ENCODE measurements at places on chromosomes 7 and 10.

DNA sequence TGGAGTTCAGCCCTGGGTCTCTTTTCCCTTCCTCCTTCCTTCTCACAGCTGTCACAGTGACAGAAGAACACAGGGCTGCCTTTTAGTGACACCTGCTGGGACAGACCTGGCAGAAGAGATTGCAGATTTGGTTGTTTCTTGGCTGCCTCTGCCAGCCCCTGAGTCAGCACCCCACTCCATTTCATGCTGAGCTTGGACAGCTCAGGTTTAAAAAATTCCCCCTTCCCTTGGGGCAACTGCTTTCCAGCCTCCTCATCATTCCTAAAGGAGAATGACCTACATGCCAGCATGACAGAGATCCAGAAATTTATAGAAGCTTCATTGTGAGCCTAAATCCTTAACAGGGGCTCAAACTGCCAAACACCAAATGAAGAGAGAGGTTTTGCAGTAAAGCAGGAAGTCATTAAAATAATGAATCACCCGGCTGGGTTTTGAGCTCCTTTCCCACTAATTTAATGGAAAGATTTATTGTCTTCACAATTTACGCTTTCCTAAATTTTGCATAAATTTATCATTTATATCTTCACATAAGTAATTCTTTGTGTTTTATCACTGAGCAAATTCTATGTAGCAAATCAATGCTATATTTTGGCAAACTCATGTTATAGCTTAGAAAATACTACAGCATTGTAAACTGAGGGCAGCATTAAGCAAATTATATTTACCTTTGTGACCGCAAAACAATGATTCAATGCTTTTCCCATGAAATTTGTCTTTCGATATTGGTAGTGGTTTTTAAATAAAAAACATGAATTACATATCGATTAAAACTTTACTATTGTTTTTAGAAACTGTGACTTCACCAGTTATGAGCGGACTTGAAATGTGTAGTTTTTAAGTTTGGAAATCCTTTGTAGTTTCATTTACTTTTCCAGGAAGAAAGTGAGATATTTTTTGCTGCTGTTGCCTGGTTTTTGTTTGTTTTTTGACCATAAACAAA, 399.5 kb upstream of the ANKRD30A start:
- peak; percentile 85 for DNase-seq

DNA sequence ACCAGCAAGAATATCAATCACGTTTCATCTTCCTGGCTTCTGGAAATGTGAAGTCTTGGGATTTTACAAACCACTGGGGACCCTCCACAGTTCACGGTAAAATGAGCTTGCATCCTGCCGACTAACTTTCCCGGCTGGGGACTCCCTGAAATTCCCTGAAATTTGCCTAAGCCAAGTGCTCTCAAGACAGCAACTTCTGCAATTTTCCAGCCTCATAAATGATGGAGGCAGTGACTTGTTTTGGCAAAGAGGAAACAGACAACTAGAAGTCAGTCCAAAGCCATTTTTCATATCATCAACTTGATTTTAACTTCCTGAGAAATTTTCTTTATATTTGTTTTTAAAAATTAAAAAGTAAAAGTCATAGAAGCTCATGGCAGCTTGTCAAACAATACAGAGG, 212.3 kb downstream of the FANK1 start:
- DNase-seq = no peak

DNA sequence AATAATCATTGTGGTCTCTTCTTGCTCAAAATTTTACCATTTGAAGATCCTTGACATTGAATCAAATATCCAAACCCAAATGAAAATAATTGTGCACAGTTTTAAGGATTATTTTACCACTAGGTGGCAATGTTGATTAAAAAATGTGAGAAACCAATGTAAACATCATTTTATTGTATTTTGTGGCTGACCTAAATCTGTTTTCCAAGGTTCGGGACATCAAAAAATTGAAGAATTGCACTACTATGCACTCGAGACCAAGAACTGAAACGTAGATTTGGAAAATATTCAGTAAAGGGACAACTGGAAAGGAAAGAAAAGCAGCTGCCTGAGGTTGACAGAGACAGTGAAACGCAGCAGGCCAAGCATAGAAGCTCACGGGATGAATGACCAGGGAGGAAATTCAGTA, 259.3 kb downstream of the SNX13 start:
- no peak for DNase-seq

DNA sequence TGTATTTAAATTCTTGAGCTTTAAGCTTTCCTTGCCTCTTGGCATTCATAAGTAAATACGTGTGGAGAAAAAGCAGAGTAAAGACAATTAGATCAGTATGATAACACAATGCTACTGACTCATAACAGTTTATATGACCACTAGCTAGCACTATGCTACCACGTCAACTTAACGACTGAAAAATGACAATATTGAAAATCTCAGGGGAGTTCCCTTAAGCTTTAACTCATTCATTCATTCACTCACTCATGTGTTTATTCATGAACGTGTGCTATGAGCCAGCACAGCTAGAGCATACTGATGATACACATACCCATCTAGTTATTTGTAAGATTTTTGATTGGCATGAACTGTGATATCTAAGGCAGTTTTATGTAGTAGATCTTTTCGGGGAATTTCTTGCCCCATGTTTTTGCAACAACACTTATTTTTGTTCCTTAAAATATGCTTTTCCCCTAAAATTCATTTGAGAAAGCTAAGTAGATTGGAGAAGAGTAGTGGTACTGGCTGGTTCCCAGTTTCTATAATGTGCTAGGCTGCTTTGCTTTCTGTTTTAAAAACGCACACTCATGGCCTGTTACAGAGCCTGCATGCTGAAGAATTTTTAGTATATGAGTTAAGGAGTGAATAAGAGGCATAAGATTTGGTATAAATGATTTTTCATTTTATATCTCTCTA, 57.4 kb upstream of the ACBD5 start:
- DNase-seq = no peak

DNA sequence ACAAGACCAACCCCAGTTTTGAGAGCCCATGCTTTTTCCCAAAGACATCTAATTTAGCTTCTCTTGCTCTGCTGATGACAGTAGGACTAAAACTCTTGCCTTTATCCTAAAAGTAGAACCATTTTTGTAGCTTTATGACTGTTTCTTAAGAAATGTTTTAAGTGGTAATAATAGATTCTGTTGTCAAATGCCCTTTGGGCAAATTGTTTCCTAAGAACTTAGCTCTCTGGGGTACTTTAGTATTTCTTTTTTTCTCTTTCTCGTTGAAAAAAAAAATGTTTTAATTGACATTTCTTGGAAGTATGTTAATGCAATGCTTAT, 157.4 kb downstream of the ARID5B start:
- no peak for DNase-seq

- no peak for DNase-seq
Observed at GRCh38 chr7:2205036-2205780, 27.5 kb downstream of the MAD1L1 start.

DNA sequence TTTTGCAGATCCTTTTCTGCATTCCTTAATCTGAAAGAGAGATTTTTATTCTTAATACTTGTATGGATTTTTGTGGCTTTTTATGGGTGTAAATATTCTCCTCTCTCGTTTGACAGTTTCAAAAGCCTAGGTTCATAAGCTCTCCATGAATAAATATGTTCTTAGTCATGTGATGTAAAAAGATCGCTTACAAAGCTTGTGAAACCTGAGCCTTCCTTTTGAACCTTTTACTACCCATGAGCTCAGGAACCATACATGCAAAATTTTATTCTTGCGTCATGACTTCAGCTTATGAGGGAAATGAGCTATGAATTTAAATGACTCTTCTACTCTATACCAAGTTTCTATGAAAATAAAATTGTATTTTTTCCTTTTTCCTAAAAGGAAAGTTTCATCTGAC, 98.7 kb downstream of the POLL start:
- no peak for DNase-seq
